ENCODE measurements at places on chromosomes 12 and 14.

- no peak for DNase-seq
These were observed 3.6 kb upstream of the BATF start for GRCh38 chr14:75518625-75519024.

DNA sequence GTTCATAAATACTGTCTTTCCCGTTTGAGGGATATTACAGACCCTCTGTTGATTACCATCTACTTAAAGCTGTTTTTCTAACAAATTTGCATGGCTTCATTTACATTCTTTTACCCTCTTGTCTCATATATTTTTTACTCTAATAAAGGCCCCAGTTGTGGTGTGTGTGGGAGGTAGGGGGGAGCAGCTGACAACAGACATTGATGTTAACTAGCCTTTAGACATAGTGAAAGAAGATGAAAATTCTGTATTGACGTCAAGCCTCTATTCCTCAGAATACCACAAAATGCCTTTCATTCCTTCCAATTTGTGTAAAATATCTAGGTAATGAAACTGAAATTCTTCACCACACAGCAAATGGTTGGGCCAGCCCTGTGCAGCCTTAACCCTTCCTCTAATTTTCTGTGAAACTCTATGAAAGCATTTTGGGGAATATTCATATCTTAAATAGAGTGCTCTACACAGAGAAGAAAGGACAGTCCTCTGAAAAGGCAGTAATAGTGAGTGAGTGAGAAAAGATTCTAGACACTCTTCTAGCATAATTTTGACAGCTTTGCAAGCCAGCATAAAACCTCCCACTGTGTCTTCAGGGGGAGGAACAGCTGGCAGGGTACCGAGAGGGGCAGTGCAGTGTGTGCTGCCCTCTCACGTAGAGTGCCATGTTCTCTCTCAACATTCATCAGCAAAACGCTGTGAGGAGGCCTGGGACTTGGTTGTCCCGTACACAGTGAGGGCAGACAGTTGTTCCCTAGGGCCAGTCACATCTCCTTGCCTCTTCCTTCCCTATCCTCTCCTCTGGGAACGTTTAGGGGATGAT lies 20.1 kb upstream of the CERS5 start:
- DNase-seq, result no peak

GRCh38 chr12:79086541-79087296 lies 222.1 kb downstream of the SYT1 start:
- no peak for DNase-seq

- DNase-seq, result no peak
These were observed 39.7 kb upstream of the FBLN5 start for GRCh38 chr14:91987192-91987591.

DNA sequence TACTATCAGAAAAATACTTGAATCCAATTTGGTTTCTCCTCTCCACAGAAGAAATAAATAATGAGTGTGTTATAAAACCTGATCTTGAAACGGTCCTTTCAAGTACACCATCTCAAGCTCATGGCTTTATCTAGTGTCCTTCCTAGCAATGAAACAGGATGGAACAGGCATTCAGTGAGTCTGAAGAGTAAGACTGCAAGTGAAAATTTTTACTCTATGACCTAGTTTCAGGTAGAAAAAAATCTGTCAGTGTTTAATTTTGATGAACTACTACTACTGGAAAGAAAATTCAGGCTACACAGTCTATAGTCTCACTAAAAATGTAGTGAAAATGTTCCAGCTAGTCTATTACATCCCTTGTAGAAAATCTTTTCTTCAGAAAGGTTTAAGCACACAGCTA lies 7.7 kb downstream of the CBX5 start:
- no peak for DNase-seq

DNA sequence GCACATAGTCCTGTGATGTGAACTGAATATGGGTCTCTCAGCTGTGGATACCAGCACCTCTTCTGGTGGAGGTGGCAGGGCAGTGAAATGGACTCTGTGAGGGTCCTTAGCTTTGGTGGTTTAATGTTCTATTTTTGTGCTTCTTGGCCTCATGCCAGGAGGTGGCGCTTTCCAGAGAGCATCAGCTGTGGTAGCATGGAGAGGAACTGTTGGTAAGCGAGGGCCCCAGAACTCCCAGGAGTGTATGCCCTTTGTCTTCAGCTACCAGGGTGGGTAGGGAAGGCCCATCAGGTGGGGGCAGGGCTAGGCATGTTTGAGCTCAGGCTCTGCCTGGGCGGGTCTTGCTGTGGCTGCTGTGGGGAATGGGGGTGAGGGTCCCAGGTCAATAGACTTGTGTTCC lies 241.7 kb downstream of the AEBP2 start:
- no peak for DNase-seq

DNA sequence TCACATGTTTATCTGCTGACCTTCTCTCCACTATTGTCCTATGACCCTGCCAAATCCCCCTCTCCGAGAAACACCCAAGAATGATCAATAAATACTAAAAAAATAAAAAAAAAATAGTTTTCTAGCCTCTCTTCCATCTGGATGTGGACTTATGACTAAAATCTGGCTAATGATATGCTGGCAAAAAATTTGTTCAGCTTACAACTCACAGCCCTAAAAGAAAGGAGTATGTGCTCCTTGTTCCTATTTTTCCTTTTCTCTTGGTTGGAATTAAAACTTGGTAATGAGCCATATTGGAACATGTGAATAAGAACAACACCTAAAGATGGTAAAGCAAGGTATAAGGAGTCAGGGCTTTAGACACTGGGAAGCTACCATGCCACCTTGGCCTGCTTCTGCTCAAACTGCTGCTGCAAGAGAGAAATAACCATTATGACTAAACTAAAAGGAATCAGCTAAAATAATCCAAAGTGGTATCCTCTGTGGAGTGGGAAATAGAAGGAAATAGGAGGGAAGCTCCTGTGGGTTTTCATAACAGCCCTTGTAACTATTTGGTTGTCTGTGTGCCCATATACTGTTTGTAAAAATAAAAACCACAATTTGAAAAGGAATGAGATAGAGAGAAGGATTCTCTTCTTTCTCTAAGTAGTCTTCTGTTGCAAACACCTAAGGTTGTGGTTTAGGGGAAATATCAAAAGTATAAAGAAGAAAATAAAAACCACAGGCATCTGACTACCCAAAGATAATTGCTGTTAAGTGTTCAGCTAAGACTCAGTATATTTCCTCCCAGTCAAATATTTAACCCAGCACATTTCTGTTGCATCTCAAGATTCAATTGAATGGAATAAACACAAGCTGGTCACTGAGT lies 53.8 kb downstream of the SDR9C7 start:
- DNase-seq, result no peak
